Stimulated activated memory B cell treated with anti-CD40 and anti-IgM and Interleukin-4, amounts not matched to agents 10 μg/mL and 1 μg/mL and 100 μg/mL, for 72 hours (primary cell): ENCODE measurements at places on chromosomes 1 and 21.

DNA sequence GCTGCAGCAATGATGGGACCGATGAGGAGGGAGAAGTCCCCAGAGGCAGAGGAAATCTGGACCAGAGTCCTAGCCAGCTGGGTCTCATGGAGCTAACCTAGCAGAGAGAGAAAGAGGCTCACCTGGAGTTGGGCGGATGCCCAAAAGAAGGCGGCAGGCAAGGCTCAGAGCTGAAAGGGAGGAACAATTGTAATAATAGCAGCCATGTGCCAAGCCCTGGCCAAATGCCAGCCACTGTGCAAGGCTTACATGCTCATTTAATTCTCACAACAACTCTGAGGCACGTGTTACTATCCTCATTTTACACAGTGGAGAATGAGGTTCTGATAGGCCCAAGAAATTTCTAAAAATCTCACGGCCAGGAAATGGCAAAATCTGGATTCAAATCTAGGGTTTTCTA, 50.0 kb upstream of the ZNF648 start:
- ATAC-seq, result no peak
- no peak overlapping the region for H3K27ac ChIP-seq
- H3K4me1 ChIP-seq, result no peaks in the 10 kb centered on the region
- H3K27me3 ChIP-seq, result peaks cover 61% of the 10 kb centered on the region
- no peak overlapping the region for H3K4me3 ChIP-seq

DNA sequence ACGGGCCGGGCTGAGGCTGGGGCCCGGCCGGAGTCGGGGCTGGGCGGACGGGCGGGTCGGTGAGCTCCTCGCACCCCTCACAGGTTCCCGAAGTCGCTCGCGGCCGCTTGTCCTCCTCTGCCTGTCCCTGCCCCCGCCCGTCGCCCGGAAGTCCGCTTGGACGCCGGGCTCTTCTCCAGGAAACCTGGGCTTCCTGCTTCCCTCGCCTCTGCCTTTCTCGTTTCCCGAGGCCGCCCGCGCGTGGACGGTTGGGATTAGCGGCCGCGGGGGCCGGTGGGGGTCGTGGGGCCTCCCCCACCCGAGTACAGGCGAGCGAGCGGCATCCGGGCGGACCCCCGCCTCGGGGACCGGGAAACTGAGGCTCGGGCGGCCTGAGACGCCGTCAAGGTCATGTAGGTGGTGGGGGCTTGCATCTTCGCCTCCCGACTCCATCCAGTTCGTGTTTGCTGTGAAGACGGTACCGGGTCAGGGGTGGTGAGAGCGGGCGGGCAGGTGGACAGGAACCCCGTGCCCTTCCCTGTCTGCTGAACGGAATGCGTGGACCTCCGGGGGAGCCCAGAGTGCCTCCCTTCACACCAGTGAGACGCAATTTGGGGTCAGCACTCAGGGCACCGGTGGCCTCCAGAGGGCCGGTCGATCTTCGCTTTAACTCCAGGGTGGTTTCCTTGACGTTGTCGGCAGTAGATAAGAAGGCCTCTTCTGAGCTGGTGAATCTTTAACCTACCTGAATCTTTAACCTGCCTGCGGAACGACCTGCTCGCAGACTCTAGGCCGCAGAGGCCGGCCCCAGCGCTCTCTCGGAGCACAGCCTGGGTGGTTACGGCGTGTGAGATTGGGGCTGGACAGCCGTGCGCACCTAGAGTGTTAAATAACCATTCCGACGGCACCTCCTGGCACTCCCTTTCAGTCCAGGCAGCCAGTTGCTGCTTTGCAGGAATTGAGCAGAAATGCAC, 686 bp downstream of the ARF1 start:
- no peaks in the 10 kb centered on the region for H3K27me3 ChIP-seq
- peak overlapping the region; percentile 93 for H3K27ac ChIP-seq
- ATAC-seq, result peak; percentile 21

GRCh38 chr21:35855484-35855883, 204.8 kb downstream of the SETD4 start:
- H3K27me3 ChIP-seq, result peaks cover 65% of the 10 kb centered on the region
- no peaks in the 10 kb centered on the region for H3K4me1 ChIP-seq
- ATAC-seq, result no peak
- no peaks in the 10 kb centered on the region for H3K36me3 ChIP-seq

GRCh38 chr1:75449998-75450397, 160.9 kb downstream of the SLC44A5 start:
- H3K27me3 ChIP-seq, result peaks cover 2% of the 10 kb centered on the region
- H3K4me1 ChIP-seq, result no peaks in the 10 kb centered on the region
- H3K4me3 ChIP-seq, result no peak overlapping the region
- H3K36me3 ChIP-seq, result peaks cover 7% of the 10 kb centered on the region
- no peak overlapping the region for H3K27ac ChIP-seq

DNA sequence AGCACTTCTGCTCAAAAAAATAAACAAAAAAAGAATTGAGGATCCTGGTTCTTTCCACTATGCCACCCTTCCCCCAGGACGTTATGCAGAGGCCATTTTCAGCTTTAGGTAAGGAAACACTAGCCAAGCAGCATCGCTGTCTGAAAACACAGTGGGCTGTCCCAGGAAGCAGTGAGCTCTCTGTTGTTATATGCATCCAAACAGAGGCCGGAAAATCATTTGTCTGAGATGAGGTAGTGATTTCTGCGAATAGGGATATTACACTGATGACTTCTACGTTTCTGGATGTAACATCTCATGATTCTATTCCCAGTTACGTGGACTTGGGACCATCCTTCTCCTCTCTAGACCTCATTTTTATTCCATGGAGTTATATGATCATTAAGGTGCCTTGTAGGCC, 137.2 kb downstream of the OMA1 start:
- ATAC-seq, result no peak
- no peaks in the 10 kb centered on the region for H3K4me1 ChIP-seq
- no peak overlapping the region for H3K27ac ChIP-seq
- H3K36me3 ChIP-seq, result peaks cover 13% of the 10 kb centered on the region
- no peaks in the 10 kb centered on the region for H3K27me3 ChIP-seq

- H3K36me3 ChIP-seq, result peaks cover 19% of the 10 kb centered on the region
- peaks cover 8% of the 10 kb centered on the region for H3K4me1 ChIP-seq
- H3K27me3 ChIP-seq, result no peaks in the 10 kb centered on the region
- H3K27ac ChIP-seq, result peak overlapping the region; percentile 9
- ATAC-seq, result peak; percentile 87
Observed at GRCh38 chr1:62774971-62775595, 8.8 kb upstream of the ATG4C start.

- no peak overlapping the region for H3K27ac ChIP-seq
- no peaks in the 10 kb centered on the region for H3K27me3 ChIP-seq
- H3K4me1 ChIP-seq, result no peaks in the 10 kb centered on the region
- peaks cover 50% of the 10 kb centered on the region for H3K36me3 ChIP-seq
Observed at GRCh38 chr1:46011121-46011695, 121.2 kb downstream of the PIK3R3 start.

DNA sequence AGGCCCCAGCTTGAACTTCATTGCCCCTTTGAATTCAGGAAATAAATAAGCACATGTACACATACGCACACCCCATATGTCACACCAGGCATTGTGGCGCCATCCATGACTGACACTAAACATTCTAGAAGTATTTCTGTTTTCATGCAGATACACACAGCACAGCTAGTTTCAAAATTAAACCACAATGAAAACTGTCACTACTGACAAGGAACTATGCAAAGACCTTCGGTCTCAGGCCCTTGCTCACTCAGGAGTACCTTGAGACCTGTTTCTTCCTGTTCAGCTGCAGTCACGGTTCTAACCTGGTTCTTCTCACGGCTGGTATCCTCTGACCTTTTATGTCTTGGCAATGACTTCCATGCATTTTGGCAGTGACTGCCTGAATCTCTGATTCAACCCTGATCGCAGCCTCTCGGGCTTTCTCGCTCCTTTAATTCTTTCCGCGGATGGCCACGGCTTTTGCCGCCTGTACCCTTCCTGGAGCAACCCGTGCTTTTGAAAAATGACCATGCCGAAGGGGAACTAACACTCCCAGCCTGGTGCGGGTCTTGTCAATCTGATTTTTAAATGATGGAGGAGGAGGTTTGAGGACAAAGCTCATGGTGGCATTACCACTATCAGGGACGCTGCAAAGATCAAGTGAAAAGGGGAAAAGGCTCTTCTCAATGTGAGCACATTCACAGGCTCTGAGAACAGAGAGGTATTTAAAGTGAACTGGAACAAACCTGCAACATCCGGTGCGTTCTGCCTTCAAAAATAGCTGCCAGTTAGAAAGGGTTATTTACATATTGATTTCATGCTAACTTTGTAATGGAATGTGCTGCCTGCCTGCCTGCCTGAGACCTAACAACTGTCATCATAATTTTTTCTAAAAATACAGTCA, 384.6 kb downstream of the RRAGC start:
- H3K27me3 ChIP-seq, result no peaks in the 10 kb centered on the region
- peak; percentile 96 for ATAC-seq
- H3K4me3 ChIP-seq, result peak overlapping the region; percentile 88
- peaks cover 15% of the 10 kb centered on the region for H3K36me3 ChIP-seq
- H3K27ac ChIP-seq, result peak overlapping the region; percentile 100
